ENCODE measurements at places on chromosomes 4 and X. TPM values are rescaled to one million over a fixed set of nuclear protein-coding genes. Genes with fewer than 3 reads are reported as not detected.

Gene N4BP2
- 29.8 TPM for total RNA-seq

Gene GDI1
- 118 TPM for total RNA-seq

Gene ADGRA3
- total RNA-seq: 13.9 TPM

Gene NPNT
- total RNA-seq: 0.51 TPM

Gene CISD2
- 38.4 TPM for total RNA-seq

Gene AVPR2
- total RNA-seq: not detected

DNA sequence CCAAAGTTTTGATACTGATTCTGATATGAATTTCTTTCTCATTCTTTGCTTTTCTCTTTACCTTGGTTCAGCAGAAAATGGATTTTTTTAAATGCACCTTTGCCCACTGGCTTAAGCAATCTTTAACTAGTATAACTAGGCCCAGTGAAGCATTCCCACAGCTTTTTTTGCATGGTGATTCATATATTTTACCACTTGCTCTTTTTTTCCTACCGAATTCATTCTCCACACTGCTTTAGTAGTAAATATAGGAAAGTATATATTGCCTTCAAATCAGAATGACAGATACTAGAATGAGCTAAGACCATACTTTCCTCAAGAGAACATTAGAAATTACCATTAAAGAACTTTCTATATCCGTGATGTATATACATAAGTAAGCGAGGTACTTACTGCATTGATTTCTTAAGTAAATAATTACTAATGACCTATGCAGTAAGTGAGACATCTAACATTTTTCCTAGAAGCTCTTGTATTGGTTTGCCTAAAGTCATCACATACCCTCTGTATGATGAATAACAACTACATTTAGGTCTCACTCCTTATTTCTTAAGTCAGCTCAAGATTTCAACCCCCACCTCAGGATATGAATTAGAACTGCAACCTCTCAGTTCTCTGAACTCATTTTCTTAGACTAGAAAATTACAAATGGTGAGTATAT, 44.2 kb downstream of the SLC4A4 start:
- no peak overlapping the region for H3K4me3 ChIP-seq
- H3K36me3 ChIP-seq: no peaks in the 10 kb centered on the region
- DNase-seq: no peak

DNA sequence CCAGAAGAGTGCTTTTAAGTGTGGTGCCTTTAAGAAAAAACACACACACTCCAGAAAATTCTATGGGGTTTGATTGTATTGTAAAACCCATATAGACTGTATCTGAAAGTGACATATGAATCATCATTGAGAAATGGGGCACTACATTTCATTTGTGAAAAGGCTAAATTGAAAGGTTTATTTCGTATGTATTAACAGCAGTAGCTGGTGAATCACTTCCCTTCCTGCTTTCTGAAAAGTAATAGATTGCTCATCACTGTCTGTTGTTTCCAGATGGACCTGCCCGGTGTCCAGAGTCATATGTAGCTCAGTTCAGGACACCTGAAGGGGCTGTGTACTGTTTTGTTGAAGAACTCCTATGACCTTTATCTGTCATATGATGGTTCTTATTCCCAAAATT, 28.1 kb upstream of the HPRT1 start:
- DNase-seq: peak; percentile 2
- H3K4me1 ChIP-seq: peaks cover 14% of the 10 kb centered on the region
- peaks cover 6% of the 10 kb centered on the region for H3K36me3 ChIP-seq
- H3K27ac ChIP-seq: no peak overlapping the region

DNA sequence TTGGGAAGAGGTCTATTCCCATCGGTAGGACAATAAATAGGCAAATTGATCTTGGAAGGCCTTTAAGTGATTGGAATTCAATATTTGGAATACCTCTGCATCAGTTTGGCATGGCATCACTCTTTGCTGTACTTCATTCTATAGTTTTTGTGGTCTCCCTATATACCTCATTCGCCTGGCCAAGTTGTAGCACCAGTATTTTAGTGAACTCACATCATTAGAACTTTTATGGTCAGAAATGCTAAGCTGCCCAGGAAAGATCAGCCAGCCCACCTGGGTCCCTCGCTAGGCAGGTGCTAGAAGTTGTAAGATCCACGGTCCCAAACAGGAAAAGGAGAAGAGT, 40.3 kb downstream of the ZCCHC13 start:
- no peaks in the 10 kb centered on the region for H3K36me3 ChIP-seq
- peaks cover 8% of the 10 kb centered on the region for H3K4me1 ChIP-seq
- H3K4me3 ChIP-seq: no peak overlapping the region
- H3K27me3 ChIP-seq: peaks cover 28% of the 10 kb centered on the region

DNA sequence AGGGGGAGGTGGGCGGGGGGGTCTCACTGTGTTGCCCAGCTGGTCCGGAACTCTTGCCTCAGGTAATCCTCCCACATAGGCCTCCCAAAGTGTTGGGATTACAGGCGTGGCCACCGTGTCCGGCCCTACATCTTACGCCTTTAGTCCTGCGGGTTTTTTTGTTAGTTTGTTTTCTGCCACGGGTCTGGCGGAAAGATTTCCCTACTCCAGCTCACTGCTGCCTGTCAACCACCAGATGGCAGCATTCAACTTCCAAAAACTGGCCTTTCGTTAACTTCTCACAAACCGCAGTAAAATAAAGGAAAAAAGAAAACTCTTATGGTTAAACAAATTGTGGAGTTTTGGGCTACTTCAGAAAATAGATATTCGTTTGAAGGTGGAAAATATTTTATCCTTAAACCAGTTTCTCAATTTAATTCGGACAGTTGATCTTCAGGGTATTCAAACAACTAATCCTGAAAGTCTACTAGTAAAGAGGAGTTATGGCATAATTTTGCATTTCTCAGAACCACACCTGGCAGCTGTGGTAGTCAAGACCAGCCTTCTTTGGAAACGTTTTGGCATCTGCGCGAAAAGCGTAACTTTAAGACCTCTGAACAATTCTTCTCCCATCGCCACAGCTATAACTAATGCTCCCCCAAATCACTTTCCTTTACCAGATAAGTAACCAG, 41.1 kb downstream of the LUZP4 start:
- peaks cover 5% of the 10 kb centered on the region for H3K4me1 ChIP-seq
- no peak overlapping the region for H3K4me3 ChIP-seq
- H3K27me3 ChIP-seq: peaks cover 19% of the 10 kb centered on the region
- H3K27ac ChIP-seq: no peak overlapping the region
- DNase-seq: peak; percentile 2
- H3K36me3 ChIP-seq: no peaks in the 10 kb centered on the region

DNA sequence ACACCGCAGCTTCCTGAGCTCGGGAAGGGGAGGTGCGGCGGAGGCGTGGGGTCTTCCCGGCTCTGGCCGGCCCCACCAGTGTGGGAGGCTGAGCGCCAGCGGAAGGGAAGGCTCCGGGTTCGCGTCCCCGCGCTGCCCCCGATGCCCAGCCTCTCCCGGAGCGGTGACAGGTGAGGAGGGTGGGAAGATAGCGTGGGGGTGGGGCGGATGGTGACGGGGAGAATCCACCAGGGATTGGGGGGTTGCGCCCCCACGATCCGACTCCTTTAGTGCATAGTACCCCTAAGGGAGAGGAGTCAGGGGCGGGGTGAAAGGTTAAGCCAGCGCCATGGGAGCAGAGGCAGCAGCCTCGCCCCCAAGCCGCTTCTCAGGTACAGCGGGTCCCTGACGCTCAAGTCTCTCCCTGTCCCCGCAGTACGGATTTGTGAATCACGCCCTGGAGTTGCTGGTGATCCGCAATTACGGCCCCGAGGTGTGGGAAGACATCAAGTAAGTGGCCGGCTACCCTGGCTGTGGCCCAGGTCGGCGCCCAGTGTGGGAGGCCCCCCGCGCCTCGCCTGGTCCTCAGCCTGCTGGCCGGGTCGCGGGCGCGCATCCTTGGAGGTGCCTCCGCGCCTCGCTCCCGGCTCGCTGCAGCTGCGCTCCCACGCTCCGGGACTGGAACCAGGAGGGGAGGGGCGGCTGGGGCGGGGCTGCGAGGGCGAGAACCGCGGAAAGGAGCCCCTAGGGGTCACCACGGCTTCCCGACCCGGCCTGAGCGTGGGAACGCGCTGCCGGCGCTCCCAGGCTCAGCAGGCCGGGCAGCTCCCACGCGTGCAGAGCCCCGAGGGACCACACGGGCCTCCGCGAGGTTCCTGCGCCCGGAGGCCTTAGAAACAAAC, 791 bp downstream of the GUCY1B1 start:
- H3K27ac ChIP-seq: no peak overlapping the region
- peak overlapping the region; percentile 67 for H3K4me3 ChIP-seq
- H3K36me3 ChIP-seq: peaks cover 9% of the 10 kb centered on the region
- peak; percentile 10 for DNase-seq
- H3K4me1 ChIP-seq: no peaks in the 10 kb centered on the region
- H3K27me3 ChIP-seq: peaks cover 26% of the 10 kb centered on the region

DNA sequence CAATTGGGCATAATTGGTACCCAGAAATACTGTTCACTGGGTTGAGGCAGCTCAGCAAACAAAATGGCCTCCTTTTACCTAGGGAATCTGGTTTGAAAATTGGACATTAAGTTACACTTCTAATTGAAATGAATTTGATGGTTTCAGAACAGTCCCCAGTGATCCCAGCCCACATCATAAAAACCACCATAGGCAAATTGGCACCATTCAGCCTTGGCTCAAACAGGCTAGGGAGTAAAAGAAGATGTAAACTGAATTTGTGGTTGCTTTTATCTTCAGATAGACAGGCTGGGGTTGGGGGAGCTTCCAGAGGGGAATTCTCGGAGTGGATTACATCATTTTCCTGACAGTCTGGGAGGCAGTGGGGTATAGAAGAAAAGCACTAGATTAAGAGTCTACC, 576.5 kb downstream of the MID1IP1 start:
- H3K36me3 ChIP-seq: peaks cover 3% of the 10 kb centered on the region
- no peak overlapping the region for H3K4me3 ChIP-seq
- DNase-seq: no peak
- H3K4me1 ChIP-seq: peaks cover 5% of the 10 kb centered on the region

GRCh38 chrX:120457766-120458180, 11.3 kb downstream of the LAMP2 start:
- no peak overlapping the region for H3K27ac ChIP-seq
- peaks cover 18% of the 10 kb centered on the region for H3K4me1 ChIP-seq
- H3K4me3 ChIP-seq: peak overlapping the region; percentile 19
- DNase-seq: peak; percentile 3
- H3K27me3 ChIP-seq: no peaks in the 10 kb centered on the region
- no peaks in the 10 kb centered on the region for H3K36me3 ChIP-seq

Data from activated T-cell treated with anti-CD3 and anti-CD28 coated beads, Interleukin-2, amount 50 U/mL, for 72 hours (primary cell).